ENCODE measurements at places on chromosomes 16 and 17.

DNA sequence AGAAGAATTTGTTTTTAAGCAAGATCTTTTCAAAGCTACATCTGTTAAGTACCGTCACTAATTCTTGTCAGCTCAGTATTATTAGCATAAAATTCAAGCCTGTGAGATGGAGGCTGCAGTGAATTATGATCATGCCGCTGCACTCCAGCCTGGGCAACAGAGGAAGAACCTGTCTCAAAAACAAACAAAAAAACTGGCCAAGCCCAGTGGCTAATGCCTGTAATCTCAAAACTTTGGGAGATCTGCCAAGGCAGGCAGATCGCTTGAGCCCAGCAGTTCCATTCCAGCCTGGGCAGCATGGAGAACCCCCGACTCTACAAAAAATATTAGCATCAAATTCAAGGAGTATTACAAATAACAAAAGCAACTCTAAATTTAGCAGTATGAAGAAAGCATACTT is 88.0 kb downstream of the STXBP4 start:
- no peak for DNase-seq

DNA sequence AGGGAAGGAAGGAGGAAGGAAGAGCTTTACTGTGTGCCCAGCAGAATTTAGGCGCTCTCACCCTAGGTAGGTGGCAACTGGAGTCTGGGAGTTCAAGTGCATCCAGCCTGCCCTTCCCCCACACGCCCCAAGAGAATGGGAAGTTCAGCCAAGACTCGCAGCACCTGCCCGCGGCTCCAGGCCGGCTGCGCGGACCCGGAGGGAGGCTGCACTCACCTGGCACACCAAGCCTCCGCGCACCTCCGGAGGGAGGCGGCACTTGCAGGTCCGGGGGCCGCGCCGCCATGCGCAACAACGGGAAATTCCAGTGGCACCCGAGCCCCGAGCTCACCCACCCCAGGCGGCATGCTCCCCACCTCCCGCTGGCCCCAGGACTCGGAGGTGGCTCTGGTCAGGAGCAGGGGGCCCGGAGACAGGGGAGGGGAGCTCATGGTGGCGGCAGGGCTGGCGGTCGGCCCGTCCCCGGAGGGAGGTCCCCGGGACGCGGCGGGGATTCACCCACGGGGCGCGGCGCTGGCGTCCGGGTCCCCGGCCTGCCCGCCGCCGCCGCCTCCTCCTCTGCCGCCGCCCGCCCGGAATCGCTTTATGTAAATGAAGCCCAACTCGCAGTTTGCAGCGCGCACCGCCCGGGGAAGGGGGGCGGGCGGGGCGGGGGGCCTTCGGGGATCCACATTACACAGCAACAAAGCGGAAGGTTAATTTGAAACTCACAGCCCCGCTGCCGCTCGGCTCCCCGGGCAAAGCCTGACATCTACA is at the start of gene ZFHX3:
Gene ZFHX3 (minus strand): TSS at position 593 of the 756 bp plus-strand sequence. CDS start 87,983 bp downstream, outside the sequence.
- DNase-seq: peak; percentile 58

DNA sequence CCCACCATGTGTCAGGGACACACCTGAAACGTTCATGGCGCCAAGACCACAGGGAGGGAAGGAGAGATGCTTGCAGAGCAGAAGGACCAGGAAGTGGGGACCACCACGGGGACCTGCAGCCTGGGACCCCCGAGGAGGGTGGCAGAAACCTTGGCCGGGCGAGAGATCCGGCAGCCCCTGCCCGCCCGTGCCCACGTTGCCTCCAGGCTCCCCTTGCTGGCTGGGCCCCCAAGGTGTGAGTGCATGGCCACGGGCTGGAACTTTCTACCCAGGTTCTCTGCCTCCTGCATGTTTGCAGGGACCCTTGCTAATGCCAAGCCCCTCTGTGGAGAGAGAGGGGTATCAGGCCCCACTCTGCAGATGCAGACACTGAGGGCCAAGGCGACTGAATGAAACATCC is 50.4 kb downstream of the USP22 start:
- DNase-seq: no peak

DNA sequence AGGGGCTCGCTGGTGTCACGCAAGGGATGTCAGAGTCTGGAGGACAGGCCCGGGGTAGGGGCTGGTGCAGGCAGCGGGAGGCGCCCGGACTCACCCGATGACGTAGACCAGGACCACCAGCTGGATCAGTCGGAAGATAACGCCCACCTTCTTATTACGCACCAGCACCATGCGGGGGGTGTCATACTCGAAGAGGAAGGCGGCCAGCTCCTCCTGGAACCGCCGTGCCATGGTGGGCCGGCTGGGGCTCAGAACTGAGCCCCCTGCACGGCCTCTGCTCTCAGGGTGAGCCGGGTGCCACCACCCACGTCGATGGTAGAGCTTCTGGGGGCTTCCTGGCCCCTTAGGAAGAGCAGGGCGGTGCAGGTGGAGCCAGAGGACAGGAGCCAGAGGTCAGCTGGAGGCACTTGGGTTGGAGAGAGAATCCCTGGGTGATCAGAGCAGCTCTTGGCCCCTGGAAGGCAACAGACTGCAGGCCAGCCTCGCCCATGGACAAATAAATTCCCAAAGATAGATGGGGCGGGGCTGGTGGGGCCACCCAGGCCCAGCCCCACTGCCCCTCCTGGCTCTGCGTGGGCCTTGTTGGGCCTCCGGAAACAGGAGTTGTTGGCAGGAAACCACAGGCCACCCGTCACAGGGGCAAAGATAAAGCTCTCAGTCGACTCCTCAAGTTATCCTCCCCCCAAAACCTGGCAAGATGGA is at the start of gene P2RX1:
Gene P2RX1 (minus strand): TSS at position 471 of the 702 bp plus-strand sequence. CDS start 240 bp downstream, at position 231.
- DNase-seq: no peak

- no peak for DNase-seq
Observed at GRCh38 chr17:43779145-43780125, 658 bp upstream of the DUSP3 start.

GRCh38 chr17:32568705-32569104 is 81.9 kb downstream of the CDK5R1 start:
- DNase-seq: no peak

DNA sequence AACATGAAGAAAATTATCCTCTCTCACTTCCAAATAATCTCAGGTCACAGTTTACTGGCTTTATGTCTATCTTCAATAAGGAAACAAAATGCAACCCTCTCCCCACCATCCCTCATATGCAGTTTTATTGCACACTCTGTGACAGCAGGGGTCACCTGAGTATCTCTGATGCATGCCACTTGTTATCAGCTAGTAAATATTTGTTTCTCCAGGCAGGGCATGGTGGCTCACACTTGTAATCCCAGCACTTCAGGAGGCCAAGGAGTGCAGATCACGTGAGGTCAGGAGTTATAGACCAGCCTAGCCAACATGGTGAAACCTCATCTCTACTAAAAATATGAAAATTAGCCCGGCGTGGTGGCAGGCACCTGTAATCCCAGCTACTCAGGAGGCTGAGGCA is 61.1 kb downstream of the ADAMTS18 start:
- no peak for DNase-seq
